ENCODE measurements at places on chromosomes 7 and 10.

- no peak for DNase-seq
Measured at GRCh38 chr10:43190775-43191174, 52.5 kb downstream of the CSGALNACT2 start.

- no peak for DNase-seq
Measured at GRCh38 chr7:44144426-44144967, 3.4 kb upstream of the MYL7 start.

- DNase-seq: no peak
Measured at GRCh38 chr7:144454256-144455039, 51.0 kb upstream of the NOBOX start.

DNA sequence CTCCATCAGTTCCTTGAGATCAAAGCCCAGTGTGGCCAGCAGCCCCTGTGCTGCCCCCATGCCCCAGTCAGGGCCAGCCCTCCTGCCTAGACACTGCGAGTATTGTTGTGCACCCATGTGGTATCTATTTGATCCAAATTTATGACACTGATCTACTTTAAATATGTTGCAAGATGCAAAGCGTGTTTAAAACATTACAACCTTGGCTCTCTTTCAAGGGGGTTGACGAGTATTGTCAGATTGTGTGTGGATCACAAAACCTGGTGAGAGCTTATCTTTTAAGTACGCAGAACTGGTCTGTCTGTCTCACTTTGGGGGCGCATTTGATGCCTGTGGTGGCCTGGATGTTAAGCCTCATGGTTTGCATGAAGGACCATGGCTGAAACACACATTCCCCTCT is 108.9 kb downstream of the COL13A1 start:
- no peak for DNase-seq

DNA sequence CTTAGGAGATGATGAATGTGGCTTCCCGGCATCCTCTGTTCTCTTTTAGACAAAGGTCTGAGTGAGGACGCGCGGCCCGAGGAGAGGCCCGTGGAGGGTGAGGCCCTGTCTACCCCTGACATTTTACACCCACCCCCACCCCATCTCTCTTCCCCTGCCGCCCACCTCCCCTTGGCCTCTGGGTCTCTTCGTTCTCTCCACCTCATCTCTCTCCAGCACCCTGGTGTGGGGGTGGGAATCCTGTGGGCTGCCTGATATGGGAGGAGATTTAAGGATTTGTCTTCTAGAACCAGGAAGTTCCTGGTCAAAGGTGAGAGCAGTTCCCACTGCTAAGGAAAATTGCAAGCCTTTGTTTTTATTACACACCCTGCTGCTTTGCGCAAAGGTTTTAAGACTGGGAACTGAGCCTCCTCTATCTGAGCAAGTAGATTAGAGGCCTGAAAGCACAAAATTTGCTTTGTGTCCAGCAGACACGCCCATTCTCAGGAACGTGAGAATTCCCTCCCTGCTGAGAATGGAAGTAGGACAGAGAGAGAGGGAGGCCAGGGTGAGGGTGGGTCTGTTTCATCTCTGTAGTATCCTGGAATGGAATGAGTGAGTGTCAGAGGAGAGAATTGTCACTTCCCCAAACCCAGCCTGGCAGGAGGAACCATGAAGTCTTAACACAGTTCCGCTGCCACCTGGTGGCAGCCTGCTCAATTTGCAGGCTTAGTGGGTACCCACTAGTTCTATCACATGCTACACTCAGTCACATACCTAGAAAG is 91.2 kb downstream of the GTF2IRD1 start:
- DNase-seq: no peak

DNA sequence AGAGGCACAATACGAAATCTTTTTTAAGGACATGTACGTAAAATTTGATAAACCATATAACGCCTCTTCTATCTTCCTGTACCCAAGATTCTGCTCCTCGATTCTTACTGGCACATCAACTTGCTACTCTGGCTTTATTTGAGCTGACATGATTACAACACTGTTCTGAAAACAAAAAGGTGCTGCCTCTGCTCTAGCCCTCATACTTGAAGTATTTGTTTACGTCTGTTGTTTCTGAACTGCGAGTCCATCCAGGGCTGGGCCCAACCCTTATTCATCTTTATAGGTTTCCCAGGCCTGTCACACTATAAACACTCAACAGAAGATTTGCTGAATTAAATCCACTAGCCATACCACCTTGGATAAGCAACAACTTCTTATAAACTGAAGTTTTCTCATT is 96.2 kb upstream of the SVIL start:
- no peak for DNase-seq

DNA sequence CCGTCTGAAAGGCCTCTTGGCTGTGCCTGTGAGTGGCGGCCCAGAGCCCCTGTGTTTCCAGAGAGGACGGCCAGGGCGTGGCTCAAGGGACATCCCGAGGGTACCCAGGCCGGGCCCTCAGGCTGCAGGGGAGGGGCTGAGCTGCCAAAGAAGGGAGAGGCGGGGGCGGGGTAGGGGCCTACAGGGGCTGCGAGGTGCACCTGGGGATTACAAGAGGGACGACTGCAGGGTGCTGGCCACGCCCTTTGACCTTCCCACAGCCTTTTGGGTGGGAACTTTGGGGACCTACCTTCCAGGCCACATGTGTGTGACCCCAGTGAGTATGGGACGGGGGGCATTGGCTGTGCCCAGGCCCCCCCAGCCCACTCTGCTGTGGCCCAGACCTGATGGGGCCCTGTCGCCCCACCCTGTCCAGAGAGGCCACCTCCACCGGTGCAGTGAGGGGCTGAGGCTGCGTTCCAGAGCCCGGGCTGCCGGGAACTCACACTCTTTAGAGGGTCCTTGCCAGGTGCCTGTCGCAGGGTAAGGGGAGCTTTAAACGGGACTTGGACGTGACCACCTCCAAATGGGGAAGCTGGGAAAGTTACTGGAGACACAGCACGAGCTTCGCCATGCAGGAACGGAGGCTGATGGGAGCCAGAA is 19.0 kb upstream of the NKX6-2 start:
- no peak for DNase-seq

- no peak for DNase-seq
Measured at GRCh38 chr7:30921540-30922401, 10.1 kb downstream of the AQP1 start.

DNA sequence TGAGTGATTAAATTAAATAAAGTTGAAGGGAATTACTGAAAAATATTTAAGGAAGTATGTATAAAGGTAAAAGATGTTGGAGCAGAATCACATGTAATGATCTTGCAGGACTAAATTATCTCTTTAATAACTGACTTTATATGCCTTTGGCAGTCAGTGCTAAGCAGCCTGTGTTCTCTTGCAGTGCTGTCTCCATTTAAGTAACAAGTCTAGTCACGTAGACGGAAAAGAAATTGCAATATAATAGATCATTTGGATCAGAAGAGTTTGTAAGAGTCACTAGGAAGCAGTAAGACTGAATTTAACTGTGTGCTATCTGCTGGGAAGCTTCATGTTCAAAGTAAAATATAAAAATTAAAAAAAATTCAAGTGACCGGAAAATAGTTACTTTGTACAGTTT is 21.4 kb downstream of the BZW2 start:
- DNase-seq: no peak

- no peak for DNase-seq
Measured at GRCh38 chr7:94590526-94591162, 65.3 kb downstream of the SGCE start.

GRCh38 chr7:43880596-43880995 is 11.3 kb upstream of the MRPS24 start:
- no peak for DNase-seq

DNA sequence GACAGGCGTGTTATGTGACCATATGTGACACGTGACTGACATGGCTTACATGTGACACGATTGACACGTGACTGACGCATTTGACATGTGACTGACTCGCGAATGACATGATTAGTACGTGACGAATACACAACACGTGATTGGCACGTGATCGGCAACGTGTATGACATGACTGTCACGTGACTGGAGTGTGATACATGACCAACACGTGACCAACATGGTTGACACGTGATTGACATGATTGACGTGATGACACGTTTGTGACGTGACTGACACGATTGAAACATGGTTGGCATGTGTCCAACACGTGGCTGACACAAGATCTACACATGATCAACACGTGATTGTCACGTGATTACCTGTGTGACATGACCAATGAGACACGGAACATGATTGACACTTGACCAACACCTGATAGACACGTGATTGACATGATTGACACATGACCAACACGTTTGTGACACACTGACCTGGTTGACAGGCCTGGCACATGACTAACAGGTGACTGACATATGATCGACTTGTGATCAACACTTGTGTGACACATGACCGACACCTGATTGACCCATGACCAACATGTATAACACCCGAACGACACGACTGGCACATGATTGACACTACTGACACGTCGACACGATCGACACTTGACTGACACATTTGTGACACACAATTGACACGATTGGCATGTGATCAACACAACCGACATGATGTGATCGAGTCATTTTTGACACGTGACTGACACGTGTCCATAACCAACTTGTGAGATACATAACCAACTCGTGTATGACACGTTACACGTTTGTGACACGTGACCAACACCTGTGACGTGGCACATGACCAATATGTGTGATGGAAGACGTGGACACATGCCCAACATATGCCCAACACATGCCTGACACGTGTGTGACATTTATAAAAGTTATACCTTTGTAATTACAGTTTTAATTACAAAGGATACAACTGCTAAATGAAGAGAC is 21.1 kb downstream of the CRPPA start:
- DNase-seq: no peak

- DNase-seq: no peak
Measured at GRCh38 chr7:118753479-118753878, 529.0 kb downstream of the ANKRD7 start.

GRCh38 chr10:63197344-63198092 is 64.4 kb downstream of the NRBF2 start:
- no peak for DNase-seq

GRCh38 chr10:49243139-49243538 is 54.9 kb upstream of the TMEM273 start:
- DNase-seq: no peak

DNA sequence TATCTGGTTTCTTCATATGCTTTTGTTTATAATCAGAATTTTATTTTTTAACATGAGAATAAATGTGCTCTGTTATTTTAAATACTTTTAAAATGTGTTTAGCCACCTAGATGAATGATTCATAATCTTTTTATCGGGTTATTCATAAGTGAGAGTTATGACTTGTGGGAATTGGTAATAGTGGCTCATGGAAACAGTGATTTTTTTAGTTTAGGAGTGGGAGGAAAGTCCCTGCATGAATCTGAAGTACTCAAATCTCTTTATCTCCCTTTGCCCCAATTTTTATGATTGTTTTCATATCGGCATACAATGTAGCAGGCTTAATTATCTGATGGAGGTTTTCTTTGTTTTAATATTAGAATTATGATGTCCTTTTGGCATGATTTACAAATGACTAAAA is 42.9 kb downstream of the TAX1BP1 start:
- no peak for DNase-seq

DNA sequence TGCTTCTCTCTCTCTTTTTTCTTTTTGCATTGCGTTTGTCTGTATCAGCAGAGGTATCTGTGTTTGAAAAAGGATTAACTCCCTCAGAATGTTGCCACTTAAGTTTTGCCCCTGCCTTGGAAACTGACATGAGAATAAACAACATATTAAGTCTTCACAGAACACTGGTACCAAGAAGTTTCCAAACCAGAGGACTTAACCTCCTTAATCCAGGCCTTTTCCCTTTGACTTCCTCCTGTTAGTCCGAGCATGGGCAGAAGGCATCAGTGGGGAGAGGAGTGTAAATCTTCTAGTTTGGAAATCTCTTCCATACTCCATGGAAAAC is 681.4 kb downstream of the LRMDA start:
- DNase-seq: no peak

- no peak for DNase-seq
Measured at GRCh38 chr7:142954680-142955268, 7.4 kb downstream of the KEL start.

GRCh38 chr10:71040343-71040742 is 152.0 kb upstream of the PCBD1 start:
- no peak for DNase-seq

GRCh38 chr10:86413046-86413728 is 46.6 kb upstream of the GRID1 start:
- no peak for DNase-seq

DNA sequence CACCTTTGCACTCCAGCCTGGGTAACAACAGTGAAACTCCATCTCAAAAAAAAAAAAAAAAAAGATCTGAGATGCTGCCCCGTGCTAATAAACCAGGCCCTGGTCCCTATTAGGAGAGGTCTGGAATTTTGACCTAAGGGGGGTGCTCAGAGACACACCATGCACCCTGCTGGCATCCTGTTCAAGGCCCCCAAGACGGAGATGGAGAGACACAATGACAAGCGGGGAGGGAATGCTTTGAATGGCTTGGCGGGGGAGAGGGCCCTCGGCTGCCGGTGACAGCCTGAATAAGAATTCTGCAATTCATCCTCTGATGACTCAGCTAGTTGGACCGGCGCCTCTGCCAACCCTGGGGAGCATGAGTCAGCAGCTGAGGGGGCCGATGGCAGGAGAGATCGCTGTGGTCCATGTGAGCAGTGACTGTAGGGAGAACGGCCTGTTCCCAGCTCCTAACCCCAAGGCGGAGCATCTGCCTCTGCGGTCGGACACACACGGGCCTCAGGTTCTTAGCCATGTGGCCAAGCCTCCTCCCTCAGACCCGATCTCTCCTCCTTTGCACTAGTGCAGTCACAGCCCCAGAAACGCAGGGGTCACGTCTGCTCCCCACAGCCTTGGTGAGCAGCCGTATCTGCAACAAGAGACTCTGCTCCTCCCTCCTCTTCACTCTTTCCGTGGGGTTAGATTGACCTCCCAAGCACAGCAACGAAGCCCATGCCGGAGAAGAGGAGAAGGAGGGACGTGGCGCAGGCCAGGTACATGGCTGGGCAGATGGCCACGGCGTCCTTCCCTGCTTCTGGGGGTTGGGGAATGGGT is 14.9 kb downstream of the TRIM56 start:
- peak; percentile 15 for DNase-seq

- no peak for DNase-seq
Measured at GRCh38 chr10:71835671-71836595, 15.1 kb downstream of the PSAP start.

DNA sequence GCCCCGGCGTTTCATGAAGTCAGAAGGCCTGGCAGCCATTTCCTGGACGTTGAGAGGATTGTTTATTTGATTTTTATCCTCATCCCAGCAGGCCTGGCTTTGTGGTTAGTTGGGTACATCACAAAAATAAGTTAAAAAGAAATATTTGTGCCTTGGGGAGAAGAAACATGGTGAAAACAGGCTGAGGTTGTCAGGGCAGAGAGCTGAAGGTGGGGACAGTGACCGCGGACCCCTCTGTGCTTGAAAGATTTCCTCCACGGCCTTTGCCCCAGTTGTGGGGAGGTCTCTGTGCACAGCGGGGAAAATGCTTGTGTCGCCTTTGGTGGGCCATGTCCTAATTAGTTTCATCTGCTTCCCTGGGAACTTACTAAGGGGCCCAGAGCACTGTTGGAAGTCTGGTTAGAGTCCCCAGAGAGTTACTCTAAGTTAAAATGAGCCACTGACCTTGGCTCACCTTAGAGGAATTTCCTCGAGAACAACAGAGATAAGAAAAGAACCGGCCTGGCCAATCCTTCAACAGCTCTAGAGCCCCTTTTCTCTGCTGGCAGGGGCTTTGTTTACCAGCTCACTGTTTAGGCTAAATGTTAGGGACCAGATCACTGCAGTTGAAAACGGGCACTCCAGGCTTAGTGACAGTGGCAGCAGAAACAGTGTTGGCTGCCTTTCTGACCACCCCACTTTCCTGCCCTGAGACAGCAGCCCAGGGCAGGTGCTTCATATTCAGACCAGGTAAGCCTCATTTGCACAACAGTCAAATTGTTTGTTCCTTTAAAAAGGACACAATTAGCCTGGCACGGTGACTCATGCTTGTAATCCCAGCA is 37.9 kb downstream of the CRCP start:
- no peak for DNase-seq

GRCh38 chr7:124881981-124882380 is 47.6 kb downstream of the POT1 start:
- no peak for DNase-seq

Data from CD4-positive, alpha-beta T cell (primary cell).